Aortic smooth muscle cell (primary cell): ENCODE measurements at places on chromosomes 3 and 15. TPM values are rescaled to one million over a fixed set of nuclear protein-coding genes. Genes with fewer than 3 reads are reported as not detected.

Gene NUTM1
- not detected in 2 replicates for total RNA-seq

Gene CPEB1
- 11.8 and 14.8 TPM in 2 replicates for total RNA-seq

Gene KNG1
- total RNA-seq = not detected in 2 replicates

Gene GOLGA8N
- total RNA-seq = 3.0 and 10.3 TPM in 2 replicates

Gene LRRN1
- total RNA-seq = 0.06 TPM in 1 of 2 replicates, not detected in the other

Gene KIF15
- 6.5 and 11.0 TPM in 2 replicates for total RNA-seq

Gene ALS2CL
- total RNA-seq = 1.7 and 3.2 TPM in 2 replicates

Gene SHC4
- total RNA-seq = 1.1 and 1.7 TPM in 2 replicates

Gene DLEC1
- 0.12 and 0.26 TPM in 2 replicates for total RNA-seq

Gene CHRD
- total RNA-seq = 1.7 and 2.4 TPM in 2 replicates

Gene DNASE1L3
- not detected in 2 replicates for total RNA-seq

Gene TRANK1
- total RNA-seq = 12.9 and 14.9 TPM in 2 replicates
